Caco-2 (cell line): ENCODE measurements at places on chromosomes 16 and 17. TPM values are rescaled to one million over a fixed set of nuclear protein-coding genes. Genes with fewer than 3 reads are reported as not detected.

DNA sequence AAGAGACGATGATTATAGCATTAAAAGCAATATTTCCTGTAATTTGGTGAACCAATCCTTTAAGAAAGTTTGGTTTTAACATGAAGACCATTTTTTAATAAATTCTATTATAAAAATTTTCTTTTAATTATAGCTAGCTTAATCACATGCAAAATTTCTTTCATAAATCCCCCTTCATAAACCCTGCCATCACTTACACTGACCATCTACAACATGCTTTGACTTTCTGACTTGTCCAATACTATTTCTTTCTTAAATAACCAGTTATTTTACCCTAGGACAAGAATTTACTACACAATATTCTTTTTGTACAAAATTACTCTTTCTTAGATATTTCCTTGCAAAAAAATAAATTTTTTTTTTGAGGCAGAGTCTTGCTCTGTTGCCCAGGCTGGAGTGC is 1334.8 kb downstream of the CDH11 start:
- no peak overlapping the region for H3K27ac ChIP-seq
- H3K36me3 ChIP-seq: no peaks in the 10 kb centered on the region
- no peaks in the 10 kb centered on the region for H3K4me1 ChIP-seq
- H3K4me3 ChIP-seq: no peak overlapping the region
- no peaks in the 10 kb centered on the region for H3K27me3 ChIP-seq
- DNase-seq: no peak

DNA sequence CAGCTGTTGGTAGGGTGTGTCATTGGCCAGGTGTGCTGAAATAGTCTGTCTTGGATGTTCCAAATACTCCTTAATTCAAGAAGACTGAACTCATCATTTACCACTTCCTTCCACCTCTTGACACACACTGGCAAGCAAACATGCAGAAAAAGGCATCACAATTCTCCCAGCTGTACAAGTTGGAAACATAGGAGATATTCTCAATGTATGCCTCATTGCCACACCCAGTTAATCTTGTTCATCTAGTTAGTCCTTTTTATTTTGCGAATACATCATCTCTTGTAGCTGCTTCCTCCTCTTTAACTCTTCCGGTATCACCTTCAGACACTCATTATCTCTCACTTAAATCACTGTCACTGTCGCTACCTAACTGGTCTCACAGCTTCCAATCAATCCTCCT is 75.1 kb upstream of the GOT2 start:
- no peaks in the 10 kb centered on the region for H3K27me3 ChIP-seq
- H3K4me3 ChIP-seq: no peak overlapping the region
- no peaks in the 10 kb centered on the region for H3K36me3 ChIP-seq

DNA sequence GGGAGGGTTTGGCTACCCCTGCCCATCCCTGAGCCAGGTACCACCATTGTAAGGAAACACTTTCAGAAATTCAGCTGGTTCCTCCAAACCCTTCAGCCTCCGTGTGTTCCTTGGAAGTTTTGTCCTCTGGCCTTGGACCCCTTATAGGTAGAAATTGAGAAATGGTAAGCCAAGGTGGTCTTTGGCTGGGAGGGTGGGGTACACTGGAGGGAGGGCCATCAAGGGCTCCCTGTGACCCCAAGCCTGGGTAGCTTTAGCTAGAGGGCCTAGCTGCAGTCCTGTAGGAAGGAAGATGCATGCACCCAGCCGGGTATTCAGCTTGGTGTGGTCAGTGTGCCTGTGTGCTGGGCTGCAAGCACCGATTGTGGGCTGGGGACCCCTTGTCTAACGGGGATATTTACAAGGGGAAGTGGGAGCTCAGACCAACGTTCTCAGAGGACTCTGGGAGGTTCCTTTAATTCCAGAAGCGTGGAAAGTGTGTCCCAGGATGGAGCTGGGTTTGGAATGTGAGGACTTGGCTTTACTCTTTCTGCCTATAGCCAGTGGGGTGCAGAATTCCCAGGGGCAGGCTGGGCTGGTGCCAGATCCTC is 6.8 kb downstream of the NAT9 start:
- no peak for DNase-seq
- H3K27me3 ChIP-seq: no peaks in the 10 kb centered on the region
- peaks cover 18% of the 10 kb centered on the region for H3K36me3 ChIP-seq
- no peak overlapping the region for H3K4me3 ChIP-seq
- H3K27ac ChIP-seq: peak overlapping the region; percentile 83

GRCh38 chr16:3095869-3096268 is 3.2 kb downstream of the ZSCAN10 start:
- no peaks in the 10 kb centered on the region for H3K27me3 ChIP-seq
- no peak overlapping the region for H3K27ac ChIP-seq
- H3K4me3 ChIP-seq: no peak overlapping the region
- no peak for DNase-seq
- H3K4me1 ChIP-seq: peaks cover 7% of the 10 kb centered on the region

GRCh38 chr17:51289696-51290111 is 29.4 kb downstream of the UTP18 start:
- no peaks in the 10 kb centered on the region; the same call in 1 of the 2 replicates for H3K36me3 ChIP-seq
- no peak overlapping the region for H3K27ac ChIP-seq
- no peak for DNase-seq
- no peaks in the 10 kb centered on the region for H3K27me3 ChIP-seq

DNA sequence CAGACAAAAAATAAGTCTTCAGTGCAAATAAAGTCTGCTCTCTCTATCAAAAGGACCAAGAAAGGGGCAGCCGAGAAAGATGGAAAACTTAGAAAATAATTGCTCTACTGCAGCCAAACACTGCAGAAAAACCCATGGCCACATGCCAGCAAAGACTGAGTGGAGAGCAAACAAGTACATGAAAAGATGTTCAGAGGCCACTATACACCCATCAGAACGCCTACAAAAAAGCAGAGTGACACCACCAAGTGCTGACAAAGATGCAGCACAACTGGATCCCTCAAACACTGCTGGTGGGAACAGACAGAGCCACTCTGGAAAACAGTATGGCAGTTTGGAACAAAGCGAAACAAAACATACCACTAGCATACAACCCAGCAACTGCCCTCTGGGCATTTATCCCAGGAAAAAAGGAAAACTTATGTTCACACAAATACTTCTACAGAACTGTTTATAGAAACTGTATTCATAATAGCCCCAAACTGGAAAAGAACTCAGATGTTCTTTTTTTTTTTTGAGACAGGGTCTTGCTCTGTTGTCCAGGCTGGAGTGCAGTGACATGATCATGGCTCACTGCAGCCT is 36.7 kb downstream of the KIAA0753 start:
- H3K4me1 ChIP-seq: no peaks in the 10 kb centered on the region
- no peak overlapping the region for H3K4me3 ChIP-seq
- no peaks in the 10 kb centered on the region for H3K36me3 ChIP-seq

- H3K4me3 ChIP-seq: no peak overlapping the region
- H3K27me3 ChIP-seq: no peaks in the 10 kb centered on the region
- no peak overlapping the region for H3K27ac ChIP-seq
- no peaks in the 10 kb centered on the region for H3K4me1 ChIP-seq
- peaks cover 2% of the 10 kb centered on the region for H3K36me3 ChIP-seq
- no peak for DNase-seq
Observed at GRCh38 chr17:82820278-82821251, 19.3 kb downstream of the ZNF750 start.

The QPRT gene
- total RNA-seq: 176 and 178 TPM in 2 replicates

The PDPK1 gene
- total RNA-seq: 60.5 and 69.8 TPM in 2 replicates
